Myocyte (in vitro differentiated cells): ENCODE measurements at places on chromosomes 7 and 10.

GRCh38 chr10:96345222-96345621 is 13.6 kb downstream of the OPALIN start:
- DNase-seq = no peak

GRCh38 chr7:25821225-25821624 is 330.8 kb upstream of the NFE2L3 start:
- DNase-seq = no peak

- DNase-seq = no peak
Observed at GRCh38 chr7:28806841-28807240, 151.3 kb downstream of the TRIL start.

DNA sequence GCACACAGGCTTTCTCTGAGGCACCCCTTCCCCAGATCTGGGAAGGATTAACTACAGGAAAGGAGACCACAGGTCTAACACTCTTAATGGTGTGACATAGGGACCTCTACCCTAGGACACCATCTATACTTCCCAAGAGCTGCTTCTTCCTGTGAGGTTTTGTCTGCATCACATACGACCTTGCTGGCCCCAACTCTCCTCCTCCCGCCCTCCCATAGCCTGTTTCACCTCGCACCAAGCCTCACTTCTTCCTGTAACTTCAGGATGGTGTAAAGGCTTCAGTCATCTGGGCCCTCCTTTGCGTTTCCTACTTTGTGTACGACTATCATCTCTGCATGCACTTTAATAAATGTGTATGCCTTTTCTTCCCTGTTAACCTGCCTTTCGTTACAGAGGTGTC is 274.3 kb downstream of the KLF6 start:
- no peak for DNase-seq

GRCh38 chr10:88978463-88978862 is 12.1 kb upstream of the FAS start:
- DNase-seq = no peak

DNA sequence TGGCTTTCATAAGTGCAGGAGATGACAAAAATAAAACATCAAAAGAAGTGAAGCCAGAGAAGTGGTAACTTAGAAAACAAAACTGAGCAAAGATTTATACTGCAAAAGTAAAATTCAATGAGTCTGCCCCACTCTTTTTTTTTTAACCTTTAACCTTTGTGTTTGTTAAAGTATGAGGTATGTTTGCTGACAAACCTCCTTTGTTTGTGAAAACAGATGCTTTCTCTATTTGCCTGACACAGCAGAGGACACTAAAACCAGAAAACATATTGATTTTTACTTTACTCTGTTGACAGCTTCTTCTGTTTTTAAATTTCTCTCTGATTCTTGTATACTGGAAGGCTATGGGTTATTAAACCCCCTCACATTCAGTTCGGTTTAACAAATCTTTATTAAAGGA is 57.6 kb downstream of the SGMS1 start:
- DNase-seq = no peak

DNA sequence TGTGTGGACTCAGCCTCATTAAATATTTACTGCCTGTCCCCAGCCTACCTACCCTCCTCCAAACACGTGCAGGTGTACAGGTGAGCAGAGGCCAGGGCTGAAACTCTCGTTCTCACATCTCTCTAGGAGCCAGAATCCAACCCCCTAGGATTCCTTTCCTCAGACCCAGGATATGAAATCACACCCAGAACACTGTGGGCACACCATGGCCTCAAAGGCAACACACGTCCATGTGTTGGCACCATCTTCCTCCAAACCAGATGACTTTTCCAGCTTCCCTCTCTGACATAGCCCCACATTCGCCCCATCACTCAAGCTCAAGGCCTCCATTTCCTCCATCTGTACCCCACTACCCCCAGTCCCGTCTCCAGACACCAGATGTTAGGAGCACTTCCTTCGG is 51.8 kb upstream of the DUSP5 start:
- no peak for DNase-seq

DNA sequence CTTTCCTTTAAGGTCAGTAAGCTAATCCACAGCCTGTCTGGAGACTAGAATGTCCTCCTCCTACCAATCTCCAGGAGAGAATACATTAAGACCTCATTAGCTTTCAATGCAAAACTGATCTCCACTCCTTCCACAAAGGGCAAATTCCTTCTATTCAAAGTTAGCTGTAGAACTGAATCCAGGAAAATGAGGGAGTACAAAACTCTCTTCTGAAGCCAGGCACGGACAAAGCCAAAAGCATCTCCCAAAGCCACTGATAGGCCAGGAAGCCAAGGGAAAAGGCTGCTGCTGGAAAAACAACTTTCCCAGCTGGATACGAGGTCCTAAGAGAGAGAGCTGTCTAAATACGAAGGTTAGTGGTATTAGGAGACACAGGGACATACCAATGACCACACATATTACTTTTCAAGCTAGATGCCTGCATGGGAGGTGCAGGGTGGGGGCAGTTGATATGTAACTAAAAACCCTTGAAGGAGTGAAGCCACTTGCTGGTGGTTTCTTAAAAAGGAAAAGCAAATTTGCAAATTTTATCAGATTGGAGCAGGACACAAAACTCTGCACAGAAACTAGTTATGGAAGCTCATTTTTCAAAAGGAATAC is 43.6 kb downstream of the MKX start:
- no peak for DNase-seq

DNA sequence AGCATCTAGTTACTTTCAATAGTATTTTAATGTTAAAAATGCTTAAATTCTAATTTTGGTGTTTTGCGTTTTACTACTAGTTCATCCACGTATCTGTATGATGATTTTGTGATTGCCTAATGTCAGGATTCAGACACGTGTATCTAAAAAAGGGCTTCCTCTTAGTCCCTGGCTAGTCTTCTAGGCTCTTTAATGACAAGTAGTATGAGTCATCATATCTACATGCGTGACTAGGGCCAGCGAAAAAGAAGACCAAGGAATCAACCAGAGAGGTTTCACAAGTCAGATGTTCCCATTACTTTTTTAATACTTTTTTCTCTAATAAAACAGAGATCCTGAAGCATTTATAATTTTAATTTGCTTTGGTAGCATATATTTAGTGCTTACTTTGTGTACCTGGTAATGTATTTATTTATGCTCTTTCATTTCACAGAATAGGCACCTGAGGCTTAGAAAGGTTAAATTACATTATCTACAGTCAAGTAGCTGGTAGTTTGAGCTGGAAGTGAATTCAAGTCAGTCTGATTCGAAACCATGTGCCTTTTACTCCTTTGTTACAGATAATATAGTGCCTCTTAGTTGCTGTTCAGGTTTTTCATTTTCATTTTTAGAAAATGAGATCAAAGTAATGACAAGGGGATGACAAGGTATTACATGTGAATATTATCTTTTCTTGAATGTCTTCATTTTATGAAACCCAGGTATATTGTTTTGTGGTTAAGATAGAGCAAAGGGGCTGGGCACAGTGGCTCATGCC is 140.3 kb downstream of the FOXP2 start:
- peak; percentile 73 for DNase-seq

DNA sequence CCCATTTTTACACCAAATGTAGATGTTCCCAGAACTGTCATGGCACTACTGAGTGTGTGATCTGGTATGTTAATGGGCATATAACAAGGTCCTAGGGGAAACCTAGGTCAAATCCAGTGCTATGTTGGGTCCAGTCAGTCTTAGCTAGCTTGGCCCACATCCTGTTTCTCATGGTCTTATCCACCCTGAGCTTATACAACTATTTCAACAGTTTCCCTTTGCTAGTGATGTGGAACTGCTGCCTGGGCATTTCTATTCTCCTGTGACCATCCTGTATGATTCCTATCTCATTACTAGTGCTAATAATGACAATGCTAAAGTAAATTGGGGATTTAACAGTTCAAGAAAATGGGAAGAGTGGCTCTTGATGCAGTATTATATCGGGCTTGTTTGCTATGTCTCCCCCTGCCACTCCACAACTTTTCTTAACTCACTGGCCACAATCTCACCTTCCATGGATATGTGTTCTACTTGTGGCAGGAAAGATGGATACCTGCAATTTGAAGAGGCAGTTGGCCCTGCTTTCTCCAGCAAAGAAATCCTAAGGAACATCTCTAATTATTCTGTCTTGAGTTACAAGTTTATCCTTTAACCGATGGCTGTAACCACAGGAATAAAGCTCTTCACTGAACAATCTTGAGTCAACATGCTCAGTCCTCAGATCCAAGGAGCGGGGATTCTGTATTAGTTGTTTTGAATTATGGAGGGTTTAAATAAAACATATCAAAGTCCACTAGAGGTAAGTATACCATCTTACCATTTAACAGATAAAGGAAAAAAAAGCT is 707.8 kb downstream of the XPNPEP1 start:
- no peak for DNase-seq
